ENCODE measurements at places on chromosomes 2 and 18.

DNA sequence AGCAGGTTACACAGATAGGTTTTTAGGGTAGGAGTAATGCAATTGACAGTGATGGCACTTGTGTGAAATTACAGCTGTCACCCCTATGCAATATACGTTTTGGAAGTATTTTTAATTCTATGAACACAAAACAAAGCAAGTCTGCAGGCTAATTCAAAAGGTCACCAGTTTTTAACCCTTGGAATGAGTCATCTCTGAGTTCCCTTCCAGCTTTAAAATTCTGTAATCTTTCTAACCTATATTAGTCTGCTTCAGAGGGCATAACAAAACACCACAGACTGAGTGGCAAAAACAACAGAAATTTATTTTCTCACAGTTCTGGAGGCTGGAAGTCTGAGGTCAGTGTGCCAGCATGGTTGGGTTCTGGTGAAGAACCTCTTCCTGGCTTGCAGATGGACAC lies 596.9 kb upstream of the HNMT start:
- no peak for DNase-seq

GRCh38 chr2:174694196-174694878 lies 69.9 kb downstream of the CHRNA1 start:
- no peak for DNase-seq

DNA sequence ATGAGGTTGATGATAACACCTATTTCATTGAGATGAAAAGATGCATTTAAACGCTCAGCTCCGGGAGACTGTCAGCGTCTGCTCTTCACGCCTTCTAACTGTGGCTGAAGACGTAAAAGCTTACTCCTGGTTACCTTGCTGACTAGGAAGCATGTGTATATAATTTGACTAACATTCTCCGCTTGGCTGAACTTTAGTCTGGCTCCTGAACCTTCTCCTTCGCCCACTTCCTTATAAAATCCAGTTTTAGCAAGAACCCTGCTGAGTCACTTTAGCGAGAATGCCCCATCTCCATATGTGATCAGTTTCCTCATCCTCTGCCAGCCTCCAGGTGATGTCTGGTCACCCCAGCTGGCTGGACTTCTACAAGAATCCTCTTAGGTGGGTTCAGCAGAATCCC lies 12.7 kb upstream of the CREG2 start:
- DNase-seq, result no peak

DNA sequence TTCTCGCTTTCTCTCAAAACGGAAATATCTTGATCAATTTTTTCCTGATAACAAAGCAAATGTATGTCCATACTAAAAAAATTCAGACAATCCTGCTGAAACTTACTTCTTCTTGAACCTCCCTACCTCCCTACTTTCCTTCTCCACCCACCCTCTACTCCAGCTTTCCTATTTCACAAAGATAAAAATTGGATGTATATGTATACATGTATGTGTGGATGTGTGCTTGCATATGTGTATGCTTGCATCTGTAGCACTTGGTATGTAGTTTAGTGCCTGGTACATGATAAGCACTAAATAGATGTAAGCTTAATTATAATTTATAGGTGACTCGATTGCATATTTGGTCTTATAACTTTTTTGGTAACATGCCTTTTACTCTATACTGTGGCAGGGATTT lies 167.5 kb upstream of the ITGA4 start:
- no peak for DNase-seq

DNA sequence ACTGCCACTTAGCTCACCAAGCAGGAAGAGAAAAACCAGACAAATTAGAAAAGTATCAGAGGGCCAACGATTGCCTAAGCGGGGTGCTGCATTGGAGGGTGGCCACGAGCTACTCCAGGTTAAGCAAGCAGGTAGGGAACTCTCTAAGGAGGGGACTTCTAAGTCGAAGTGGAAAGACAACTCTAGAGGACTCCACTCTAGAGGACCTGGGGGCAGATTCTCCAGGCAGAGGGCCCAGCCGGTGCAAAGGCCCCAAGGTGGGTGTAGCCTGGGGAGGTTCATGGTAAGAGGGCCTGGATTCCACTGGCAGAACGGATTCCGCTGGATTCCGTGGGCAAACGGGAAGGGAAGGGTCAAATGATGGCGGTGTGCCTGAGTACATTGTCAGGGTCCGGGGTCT lies 12.7 kb downstream of the FBLN7 start:
- no peak for DNase-seq

DNA sequence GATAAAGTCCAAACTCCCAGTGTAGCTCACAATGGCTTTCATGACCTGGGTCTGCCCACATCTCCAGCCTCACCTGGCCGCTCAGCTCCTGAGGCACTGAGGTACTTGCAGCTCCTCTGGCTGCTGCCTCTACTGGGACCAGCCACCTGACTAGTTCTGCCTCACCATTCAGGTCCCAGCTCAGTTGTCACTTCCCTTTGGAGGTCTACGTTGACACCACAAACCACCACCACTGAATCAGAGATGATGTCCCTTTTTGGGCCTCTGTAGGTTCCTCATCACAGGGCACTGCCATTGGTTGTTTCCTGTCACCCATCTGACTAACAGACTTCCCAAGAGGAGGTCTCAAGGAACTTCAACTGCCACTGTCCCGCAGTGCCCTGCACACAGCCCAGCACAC lies 21.2 kb downstream of the SPP2 start:
- DNase-seq, result no peak

GRCh38 chr2:136112317-136113208 lies 5.4 kb downstream of the CXCR4 start:
- DNase-seq, result no peak

Data from AG10803 (cell line).